A549 (cell line): ENCODE measurements at places on chromosomes 3 and 15.

GRCh38 chr3:63126530-63126929 is 151.6 kb upstream of the SYNPR start:
- DNase-seq = no peak

DNA sequence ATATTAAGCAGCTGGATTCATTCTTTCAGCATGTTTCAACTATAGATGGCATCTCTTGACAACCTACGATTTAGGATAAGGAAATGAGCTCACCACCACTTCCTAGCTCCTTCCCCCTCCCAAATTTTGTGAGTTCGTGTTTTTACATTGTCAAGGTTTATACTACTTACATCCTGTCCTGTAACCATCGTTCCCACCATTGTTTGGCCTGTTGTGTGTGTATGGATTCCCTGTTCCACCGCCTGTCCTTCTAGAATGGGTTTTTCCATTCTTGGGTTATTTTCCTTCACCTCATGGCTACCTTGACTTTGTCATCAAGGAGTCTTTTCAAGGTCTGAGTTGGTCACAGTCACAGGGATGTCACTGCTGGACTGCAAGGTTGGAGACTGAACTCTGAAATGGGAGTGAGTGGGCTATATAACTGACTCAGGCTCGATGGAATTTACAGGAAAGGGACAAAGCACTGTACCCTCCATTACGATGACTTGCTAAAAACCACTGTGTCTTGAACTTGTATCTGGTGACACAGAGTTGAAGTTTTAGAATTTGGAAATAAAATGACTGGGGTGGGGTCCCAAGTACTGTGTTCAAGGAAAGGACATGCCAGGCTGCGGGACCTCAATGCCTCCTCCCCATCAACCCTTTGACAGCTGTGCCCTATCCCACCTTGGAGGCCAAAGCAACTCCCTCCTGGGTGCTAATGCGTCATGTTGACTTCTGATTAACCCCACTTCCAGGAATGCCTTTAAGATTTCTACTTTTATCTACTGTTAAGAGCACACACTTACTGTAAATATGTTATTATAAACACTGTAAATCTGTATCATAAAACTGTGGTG is 66.8 kb upstream of the BLM start:
- DNase-seq = no peak

DNA sequence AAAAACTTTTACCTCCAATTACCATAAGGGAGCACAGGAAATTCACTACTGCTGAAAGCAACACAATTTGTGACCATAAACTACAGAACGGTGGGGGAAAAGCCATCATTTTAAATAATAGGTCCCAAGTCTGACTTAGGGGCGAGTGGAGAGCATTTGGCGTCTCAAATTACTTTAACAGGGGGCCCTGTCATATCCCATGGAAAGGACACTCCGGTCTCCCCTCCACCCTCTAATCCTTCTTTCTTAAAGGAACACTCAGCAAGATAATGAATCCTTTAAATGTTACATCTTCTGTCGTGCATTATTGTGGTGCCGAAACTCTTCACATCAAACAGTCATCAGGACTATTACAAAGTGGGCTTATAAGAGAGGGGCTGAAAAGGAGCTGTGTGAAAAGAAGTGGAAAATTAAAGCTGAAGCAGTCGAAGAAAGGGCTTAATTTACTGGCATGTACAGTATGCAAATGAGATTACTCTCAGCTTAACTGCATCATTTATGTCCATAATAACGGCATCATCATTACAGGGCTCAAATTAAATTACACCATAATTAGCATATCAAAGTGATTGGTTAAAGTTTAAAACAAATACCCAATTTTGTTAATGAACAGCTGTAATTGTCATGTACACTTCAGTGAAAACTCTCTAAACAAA is 342.2 kb downstream of the FOXP1 start:
- no peak for DNase-seq

DNA sequence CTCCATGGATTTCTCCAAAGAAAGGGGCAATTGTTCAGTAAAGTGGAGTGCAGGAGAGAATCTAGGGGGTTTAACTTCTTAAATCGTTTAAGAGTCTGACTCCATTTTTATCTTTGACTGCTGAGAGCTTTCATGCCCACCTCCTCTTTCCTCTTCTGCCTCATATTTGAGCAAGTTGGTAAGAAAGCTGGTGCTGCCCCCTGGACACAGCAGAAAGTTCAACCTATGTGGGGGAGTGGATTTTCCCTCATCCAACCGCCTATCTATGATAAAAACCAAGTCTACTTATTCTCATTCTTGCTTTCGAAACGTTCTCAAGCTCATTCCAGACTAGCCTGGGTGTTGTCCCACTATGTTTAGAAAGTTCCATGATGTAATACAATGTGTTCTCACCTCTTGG is 26.0 kb downstream of the HHLA2 start:
- DNase-seq = no peak

DNA sequence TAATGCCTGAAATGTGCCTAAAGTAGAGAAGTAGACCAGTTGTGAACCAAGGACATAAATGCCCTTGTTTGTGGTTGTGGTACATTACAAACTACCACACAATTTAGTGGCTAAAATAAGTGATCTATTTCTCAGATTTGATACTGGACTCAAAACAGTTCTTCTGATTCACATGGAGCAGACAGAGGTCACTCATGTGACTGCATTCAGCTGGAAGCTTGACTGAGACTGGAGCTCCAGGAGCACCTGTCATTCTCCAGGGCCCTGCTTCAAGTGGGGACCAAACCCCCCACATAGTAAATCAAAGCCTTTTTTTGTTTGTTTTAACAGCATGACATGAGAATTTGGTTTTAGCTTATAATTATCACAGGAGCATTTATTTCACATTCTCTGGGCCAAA is 301.2 kb downstream of the OXSM start:
- no peak for DNase-seq

- DNase-seq = no peak
These were observed 278.4 kb downstream of the GBE1 start for GRCh38 chr3:81483046-81483445.

DNA sequence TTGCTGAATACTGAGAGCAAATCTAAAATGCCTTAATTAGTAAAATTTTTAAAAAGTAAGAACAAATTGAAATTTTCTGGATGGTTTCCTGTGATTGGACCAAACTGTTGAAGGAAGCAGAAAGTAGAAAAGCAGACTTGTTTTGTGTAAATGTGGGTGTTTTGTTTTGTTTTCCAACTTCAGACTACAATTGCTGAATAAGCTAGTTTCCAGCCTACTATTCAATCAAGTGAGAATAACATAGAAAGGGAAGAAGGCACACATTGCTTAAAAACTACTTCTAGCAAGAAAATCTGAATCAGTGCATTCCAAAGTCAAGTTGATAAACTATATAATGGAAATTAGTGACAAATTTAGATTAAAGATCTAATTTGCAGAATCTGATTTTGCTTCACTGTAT is 519.3 kb downstream of the NLGN1 start:
- DNase-seq = no peak

DNA sequence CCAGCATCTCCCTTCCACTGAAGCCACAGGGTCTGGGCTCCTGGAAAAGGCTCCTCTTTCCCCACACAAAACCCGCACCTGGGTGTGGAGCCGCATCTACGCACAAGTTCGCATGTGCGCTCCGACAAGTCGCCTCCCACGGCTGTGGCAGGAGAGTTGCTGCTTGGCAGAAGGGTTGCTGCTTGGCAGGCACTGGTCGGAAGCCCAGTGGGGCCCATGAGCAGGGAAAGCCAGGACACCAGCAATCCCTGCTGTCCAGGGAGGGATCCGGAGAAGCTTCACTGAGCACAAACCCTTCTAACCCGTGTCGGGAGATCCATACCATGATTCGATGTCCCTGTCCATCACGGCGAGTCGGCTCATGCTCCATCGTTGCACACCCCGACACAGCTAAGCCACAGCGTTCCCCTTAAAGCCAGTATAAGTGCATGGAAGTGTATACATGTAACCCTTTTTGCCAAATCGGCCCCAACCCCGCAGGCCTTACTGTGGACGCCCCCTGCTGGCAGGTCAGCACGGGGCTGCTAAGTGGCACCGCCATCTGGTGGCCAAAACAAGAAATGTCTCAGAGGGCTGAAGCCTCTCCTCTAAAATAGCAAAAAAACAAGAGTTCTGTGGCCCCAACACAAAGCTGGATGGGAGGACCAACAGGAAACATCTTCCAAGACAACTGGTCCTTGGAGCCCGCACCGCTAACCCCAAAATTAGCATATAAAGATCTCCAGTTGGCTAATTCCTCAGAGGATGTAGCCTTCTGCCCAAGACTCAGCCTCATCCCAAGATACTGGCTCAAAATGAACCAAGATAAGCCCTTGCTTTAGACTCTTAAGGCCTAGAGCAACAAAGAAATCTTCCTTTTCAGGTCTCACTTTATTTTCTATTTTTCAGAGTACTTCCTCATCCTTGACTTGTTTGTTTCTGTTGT is 8.3 kb downstream of the ANKRD63 start:
- DNase-seq = peak; percentile 40

- no peak for DNase-seq
These were observed 91.2 kb downstream of the CACNA1D start for GRCh38 chr3:53585627-53586026.

DNA sequence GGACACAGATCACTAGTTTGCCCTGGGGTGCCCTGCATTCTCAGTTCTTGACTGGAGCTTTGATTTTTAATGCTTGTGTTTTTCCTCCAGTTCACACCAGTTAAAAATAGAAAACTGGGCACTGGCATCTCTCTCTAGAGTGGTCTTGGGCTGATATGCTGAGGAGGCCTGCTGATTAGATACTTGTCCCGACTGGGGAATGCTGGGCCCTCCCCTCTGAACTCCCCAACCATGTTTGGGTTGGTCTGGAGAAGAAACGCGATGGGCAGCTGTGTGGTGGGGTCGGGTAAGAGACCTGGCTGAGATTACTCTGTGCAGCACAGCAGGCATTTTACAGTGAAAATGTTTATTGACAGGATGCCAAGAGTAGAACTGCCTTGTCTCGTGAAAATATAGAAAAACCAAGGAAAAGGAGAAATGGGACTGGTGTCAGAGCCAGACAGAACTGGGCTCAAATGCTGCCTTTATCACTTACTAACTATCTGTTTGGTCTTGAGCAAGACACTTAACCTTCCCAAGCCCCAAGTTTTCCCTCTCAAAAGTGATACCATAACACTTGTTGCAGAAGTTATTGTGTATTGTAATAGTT is 1.6 kb upstream of the ACTC1 start:
- no peak for DNase-seq

- no peak for DNase-seq
These were observed 9.6 kb upstream of the SNX22 start for GRCh38 chr15:64141798-64142512.

DNA sequence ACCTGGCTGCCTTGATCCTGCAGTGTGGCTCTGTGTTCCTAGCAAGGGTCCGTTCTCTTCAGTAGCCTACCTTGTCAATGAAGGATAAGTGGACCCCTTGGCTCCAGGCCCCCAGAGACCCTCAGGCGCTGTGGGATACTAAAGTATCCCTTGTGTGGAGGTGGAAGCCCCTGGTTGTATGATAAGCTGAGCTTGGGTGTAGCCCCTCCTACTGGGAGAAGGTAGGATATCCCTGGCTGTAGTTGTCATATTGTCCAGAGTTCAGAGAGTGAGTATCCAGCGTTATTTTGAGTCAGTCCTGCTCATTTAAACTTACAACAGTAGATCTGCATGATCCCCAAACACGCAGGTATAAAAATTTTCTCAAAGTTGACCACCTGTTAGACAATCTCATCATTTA is 496.8 kb downstream of the CNTN4 start:
- no peak for DNase-seq

- DNase-seq = peak; percentile 64
These were observed 2.3 kb downstream of the GRIP2 start for GRCh38 chr3:14537590-14538450.

GRCh38 chr15:78244101-78244500 is 9.7 kb upstream of the ACSBG1 start:
- no peak for DNase-seq

GRCh38 chr3:115280506-115280905 is 133.4 kb upstream of the ZBTB20 start:
- DNase-seq = no peak

GRCh38 chr3:112379020-112379690 is 46.2 kb downstream of the CD200 start:
- DNase-seq = no peak
